ENCODE measurements at places on chromosomes 3 and 15.
A peak's percentile ranks its signal among the peaks of the same experiment; 100 is the strongest.

DNA sequence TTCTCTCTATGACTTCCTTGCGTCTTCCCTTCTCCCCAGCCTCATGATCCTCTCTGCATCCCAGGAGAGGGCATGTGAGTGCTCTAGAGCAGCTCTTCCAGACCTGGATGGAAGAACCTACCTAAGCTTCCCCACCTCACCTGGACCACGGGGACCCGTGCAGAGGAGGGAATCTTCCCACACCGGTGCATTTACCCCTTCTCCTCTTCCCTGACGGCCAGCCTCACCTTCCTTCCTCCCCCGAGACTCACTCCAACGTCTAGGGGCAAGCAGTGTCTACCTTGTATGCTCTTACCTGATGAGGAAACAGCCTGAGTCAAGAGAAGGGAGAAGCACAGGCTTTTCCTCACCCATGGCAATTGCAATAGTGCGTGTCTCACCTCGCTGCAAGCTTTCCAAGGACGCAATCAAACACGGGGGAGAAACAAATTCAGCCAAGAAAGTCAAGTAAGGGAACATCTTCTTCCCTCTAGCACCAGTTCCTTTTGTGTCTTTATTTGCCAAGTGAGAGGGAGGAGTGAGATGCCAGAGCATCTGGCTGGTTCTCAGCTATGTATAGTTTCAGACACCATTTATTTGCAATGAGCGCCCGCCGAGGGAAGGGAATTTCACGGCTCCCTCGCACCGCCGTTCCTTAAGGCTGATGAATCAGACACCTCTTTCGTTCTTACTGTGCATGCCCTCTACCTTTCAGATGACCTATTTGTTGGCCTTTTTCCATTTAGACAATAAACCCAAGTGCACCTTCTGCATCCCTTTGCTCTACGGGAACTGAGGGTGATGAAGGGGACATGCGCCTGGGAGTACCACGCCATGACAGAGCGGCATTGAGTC, 1.8 kb upstream of the CCR9 start:
- no peak for DNase-seq

GRCh38 chr3:162605651-162606204, 1109.1 kb downstream of the OTOL1 start:
- no peak for DNase-seq

DNA sequence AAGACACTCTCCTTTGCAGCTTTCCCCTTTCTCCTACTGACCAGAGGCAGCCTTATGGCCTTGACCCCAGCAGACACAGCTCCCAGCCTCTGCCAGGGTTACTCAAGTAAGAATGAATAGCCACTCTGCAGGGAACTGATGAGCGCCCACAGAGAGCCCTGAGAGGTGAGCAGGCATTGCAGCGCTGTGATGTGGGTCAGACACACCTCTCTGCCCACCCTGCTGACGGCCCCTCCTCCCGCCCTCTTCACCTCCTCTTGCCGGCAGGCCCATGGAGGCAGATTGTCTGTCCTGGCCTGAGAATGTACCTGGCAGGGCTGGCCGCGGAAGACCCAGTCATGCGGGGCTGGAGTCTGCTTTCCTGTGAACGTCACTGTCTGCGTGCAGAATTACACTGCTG, 512.6 kb upstream of the PPP2R3A start:
- no peak for DNase-seq

DNA sequence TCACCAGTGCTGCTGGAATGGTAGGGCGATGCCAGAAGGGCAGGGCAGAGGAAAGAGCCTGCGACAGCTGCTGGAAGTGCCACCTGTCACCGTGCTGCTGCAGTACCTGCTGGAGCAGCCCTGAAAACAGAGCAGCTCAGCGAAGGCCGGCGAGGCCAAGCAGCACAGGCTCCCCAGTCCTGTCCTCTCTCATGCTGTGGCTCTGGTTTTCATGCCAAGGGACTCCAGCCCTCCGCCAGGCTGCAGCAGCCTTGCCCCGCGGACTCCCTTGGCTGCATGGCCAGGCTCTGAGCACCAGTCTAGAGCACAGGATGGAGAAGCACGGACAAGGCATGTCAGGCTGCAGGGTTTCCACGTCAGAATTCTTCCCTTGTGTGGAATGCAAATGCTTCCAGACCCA, 43.9 kb downstream of the ADCY5 start:
- DNase-seq: no peak

DNA sequence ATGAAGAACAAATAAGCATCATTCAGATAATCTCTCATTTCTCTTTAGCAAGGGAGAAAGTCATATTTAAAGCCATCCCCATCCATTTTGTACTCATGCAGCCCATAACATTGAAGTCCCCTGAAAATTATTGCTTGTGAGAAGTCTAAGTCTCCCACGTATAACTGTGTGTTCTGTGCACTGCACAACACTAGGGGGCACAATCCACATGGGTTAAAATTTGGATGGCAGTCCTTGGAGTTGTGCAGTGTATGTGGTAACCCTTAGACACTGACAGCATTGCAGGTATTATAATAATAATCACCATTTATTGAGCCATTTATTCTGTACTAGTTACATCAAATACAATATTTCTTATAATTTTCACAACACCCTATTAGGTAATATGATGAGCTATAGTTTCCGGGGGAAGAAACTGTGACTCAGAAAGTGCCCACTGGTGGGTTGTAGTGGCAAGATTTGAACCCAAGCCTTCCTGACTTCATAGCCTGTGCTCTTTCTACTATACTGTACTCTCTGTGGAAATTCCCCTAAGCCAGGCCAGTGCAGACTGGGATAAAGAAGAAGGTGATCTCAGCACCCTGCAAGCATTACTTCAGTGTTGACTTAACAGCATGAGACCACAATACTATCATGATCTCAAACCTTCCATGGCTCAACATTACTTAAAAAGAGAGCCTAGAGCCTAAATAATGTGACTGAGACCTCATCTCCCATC, 15.7 kb downstream of the KCNAB1 start:
- no peak for DNase-seq

GRCh38 chr3:45536316-45536715, 58.2 kb upstream of the LIMD1 start:
- no peak for DNase-seq

GRCh38 chr3:133292296-133292695, 107.6 kb upstream of the BFSP2 start:
- no peak for DNase-seq

GRCh38 chr3:14322667-14323295, 79.6 kb upstream of the SLC6A6 start:
- DNase-seq: no peak

DNA sequence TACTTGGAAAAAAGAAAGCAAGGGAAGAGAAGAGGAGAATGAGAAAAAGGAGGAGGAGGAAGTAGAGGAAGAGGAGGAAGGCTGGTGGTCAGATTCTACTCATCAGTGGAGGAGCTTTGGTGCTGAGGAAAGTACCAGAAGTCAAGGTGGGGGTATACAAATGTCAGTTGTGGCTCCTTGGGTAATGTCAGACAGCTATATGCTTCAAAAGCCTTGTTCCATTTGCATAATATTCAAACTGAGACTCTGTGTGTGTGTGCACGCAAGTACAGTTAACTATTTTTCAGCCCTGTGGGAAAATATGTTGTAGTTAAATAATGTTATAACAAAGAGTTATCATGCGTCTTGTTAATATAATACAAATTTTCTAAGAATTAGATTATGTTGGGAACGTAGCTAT, 609.7 kb downstream of the PDCD6IP start:
- no peak for DNase-seq

DNA sequence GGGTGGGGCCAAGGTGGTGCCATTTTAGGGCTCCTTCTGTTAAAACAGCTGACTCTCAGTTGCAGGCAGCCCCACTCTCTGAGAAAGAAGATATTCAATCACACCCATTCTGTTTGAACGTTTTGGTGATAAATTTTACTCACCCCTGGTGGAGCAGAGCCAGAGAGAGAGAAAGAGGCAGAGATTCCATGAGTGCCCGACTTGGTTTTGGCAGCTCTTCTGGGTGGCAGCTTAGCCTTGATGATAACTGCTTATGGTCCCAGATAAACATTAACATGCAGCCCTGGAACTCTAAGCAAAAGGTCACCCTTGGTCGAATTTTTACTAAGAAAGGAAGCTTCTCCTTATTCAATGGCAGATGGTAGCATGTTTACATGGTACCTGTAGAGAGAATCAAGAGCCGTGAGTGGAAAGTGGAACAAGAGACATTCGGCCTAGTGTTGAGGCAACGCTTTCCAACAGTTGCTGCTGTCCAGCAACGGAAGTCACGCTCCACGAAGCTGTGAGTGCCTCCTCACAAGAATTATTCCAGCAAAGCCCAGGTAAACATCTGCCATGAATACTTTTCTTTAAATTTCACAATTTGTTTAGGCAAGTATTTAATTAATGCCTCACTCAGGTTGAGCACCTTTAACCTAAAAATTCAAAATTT, 530.6 kb upstream of the ROBO2 start:
- DNase-seq: no peak

DNA sequence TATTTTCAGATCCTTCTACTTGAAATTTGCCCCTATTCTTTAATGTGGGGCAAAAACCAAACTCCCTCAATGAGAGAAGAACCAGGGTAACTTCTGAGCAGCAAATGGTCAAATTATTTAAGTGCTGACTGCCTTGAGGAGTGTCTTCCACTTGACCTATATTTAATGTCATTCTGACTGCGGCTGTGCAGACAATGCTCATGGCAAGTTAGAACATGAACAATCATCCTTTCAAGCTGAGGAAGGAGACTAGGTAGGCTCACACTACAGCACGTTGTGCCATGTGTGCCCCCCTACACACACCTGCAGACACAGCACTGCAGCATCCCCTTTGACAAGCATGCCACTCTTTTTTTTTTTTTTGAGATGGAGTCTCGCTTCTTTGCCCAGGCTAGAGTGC, 98.2 kb downstream of the OSBPL10 start:
- DNase-seq: no peak

GRCh38 chr15:99359769-99360168, 108.5 kb downstream of the LRRC28 start:
- no peak for DNase-seq

DNA sequence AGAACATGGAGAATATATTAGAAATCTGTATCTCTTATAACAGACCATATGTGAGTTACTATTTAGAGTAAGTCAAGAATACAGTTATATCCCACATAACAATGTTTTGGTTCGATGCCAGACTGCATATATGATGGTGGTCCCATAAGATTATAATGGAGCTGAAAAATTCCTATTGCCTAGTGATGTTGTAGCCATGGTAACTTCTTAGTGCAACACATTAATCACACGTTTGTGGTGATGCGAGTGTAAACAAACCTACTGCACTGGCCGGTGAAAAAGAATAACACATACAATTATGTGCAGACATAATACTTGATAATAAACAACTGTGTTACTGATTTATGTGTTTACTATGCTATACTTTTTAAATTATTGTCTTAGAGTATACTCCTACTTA, 69.8 kb upstream of the MNS1 start:
- no peak for DNase-seq

DNA sequence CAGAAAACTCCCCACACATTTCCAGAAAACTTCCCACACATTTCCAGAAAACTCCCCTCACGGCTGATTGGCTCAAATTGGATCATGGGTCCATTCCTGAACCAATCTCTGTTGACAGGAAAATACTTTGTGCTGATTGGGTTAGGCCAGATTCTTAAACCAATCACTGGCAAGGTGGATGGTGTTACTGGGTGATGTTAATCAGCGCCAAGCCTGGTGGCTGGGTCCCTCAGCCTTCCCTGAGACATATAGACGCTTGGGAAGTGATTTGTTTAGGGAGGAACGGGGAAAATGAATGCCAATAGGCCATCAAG, 199.4 kb upstream of the UBE2E2 start:
- no peak for DNase-seq

GRCh38 chr3:100538339-100538706, 45.9 kb downstream of the TMEM45A start:
- no peak for DNase-seq

GRCh38 chr3:31079689-31080088, 185.2 kb upstream of the GADL1 start:
- peak; percentile 22 for DNase-seq

DNA sequence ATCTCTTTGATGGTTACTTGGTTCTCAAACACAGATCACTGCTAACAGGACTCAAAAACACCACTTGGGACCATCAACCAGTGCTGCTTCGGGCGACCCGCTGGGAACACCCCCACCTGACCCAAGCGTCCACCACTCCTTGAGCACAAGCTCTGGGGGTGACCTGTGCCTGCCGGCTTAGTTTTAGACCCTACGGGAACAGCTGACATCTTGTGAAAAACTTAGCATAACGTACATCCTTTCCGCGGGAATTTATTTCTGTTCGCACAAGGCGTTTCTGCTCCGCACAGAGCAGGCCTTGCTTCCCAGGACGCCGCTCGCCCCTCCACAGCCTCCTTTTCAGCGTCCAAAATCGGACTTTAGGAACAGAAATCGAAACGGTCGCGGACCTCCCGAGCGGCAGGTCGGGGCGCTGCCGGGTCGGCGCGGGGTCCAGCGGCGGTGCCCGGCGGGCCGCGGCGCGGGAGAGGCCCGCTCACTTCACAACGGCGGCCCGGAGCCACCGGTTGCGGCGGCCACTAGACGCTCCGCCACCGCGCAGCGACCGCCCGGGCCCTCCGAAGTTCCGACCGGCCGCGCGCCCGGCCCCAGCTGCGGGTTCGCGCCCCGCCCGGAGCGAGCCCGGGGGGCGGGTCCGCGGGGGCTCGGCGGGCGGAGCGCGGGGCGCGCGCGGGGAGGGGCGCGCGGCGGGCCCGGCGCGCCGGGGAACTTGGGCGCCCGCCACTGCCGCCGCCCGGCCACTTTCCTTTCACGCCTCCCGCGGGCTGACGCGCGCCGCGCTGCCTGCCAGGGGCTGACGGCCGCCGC, 959 bp downstream of the SFMBT1 start:
- peak; percentile 54 for DNase-seq

DNA sequence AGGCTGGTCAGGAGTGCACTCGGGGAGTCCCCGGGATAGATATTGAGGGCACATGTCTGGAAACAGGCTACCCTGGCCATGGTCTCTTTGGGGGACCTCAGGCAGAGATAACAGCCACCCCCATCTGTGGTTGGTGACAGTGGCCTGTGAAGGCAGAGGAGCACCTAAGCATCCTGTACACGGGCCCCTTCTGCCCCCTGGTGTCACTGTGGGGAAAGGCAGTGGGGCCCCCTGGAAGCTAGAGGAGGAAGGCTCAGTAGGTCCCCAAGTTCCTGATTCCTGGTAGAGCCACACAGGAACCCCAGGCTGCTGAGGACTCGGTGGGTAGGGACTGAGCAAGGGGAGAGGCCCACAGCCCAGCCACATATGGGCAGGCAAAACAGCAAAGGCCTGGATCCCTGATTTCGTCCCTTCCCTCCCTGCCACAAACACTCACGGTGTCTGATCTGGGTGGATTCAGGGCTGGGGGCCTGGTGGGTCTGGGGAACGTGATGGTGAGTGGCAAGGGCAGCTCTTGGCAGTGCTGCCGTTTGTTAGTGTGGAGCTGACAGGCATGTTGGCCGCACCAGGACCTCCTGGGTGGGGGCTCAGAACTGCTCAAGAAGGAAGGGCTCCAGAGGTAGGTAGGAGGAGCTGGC, 14.1 kb upstream of the CXCR6 start:
- DNase-seq: peak; percentile 29

- no peak for DNase-seq
These were observed 301.7 kb downstream of the NTRK3 start for GRCh38 chr15:87954793-87955192.

DNA sequence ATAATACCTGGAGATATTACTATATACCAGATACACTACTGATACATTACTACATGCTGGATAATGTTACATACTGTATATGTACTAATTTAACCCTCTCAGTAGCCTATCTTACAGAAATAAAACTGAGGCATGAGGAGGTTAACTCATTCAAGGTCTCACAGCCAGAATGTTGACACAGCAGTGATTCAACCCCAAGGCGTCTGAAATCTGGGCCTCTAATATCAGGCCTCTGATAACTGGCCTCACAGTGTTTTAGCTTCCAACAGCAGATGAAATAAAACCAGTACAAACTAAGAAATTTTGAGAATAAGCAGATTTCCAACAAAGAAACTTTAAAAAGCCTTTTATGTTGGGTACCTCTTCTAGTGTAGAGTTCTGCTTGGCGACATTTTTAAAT, 23.4 kb downstream of the DZIP1L start:
- peak; percentile 65 for DNase-seq

All from fibroblast of skin of back (primary cell).